GM13976 (cell line): ENCODE measurements at places on chromosomes 4 and X.
A peak's percentile ranks its signal among the peaks of the same experiment; 100 is the strongest.

GRCh38 chr4:821631-822030, 4.3 kb downstream of the CPLX1 start:
- no peak for DNase-seq

- DNase-seq = no peak
These were observed 126.3 kb upstream of the EMCN start for GRCh38 chr4:100644150-100644549.

GRCh38 chr4:156976147-156976546, 4.5 kb upstream of the PDGFC start:
- no peak for DNase-seq

GRCh38 chr4:105677709-105678108, 30.8 kb downstream of the INTS12 start:
- DNase-seq = no peak

- peak; percentile 31 for DNase-seq
These were observed 112.4 kb upstream of the CXCL13 start for GRCh38 chr4:77493120-77493752.

GRCh38 chrX:136933611-136934145, 53.2 kb upstream of the RBMX start:
- no peak for DNase-seq

GRCh38 chrX:130728208-130728607, 174.8 kb downstream of the ENOX2 start:
- DNase-seq = no peak

- DNase-seq = peak; percentile 32
These were observed 622.1 kb downstream of the SPRY1 start for GRCh38 chr4:124018383-124019317.

DNA sequence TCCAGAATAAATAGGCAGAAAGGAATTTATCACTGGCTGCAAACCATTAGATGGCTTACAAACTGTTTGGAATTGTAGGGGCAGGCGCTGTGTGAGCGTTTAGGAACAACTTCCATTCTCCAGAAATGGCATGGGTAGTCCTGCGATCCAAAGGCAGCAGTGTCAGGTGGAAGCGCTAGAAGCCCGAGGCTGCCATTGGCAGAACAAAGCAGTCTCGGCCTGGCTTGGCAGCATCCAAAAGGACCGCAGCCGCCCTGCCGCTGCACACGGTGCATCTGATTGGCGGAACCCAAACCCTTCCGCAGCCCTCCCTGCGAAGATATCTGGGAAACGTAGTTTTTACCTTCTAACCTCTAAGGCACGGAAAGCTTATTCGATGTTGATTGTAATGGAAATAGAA, 23.6 kb upstream of the YTHDC1 start:
- peak; percentile 52 for DNase-seq

DNA sequence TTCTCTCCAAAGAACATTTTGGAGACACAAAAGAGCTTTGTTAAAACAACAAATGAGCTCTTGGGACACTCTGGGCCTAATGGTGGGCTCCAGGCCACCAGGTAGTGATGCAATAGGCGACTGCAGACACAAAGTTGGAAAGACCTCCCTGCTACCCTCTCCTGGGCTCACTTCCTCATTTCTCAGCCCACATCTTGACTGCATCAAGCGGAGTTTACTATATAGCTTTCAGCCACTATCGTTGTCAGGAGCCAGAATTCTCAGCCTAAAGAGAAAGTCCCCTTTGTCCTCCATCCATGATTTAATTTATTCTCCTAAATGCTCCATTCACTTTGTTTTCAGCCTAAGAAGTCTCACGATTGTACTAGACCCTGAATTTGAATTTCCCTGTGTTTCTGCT, 114.9 kb downstream of the EFHC2 start:
- DNase-seq = no peak

- no peak for DNase-seq
These were observed 99.2 kb upstream of the ARSJ start for GRCh38 chr4:114078636-114079035.

GRCh38 chrX:16278927-16279326, 111.6 kb downstream of the MAGEB17 start:
- no peak for DNase-seq

DNA sequence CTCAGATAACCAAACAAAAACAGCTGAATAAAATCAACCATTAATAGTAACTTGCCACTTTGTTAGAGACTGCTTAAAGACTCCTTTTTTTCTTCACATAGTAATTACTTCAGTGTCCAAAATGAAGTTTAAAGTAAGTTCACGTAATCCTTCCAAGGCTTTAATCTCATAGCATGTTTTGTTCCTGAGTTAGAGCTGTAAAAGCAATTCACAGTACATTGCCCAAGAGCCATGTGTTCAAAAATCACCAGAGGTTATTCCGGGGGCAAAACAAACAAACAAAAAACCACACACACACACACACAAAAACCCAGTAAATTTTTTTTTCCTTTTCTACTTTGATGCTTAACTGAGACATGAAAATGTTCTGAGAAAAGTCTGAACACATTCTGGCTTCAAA, 6.1 kb downstream of the GPR82 start:
- no peak for DNase-seq

DNA sequence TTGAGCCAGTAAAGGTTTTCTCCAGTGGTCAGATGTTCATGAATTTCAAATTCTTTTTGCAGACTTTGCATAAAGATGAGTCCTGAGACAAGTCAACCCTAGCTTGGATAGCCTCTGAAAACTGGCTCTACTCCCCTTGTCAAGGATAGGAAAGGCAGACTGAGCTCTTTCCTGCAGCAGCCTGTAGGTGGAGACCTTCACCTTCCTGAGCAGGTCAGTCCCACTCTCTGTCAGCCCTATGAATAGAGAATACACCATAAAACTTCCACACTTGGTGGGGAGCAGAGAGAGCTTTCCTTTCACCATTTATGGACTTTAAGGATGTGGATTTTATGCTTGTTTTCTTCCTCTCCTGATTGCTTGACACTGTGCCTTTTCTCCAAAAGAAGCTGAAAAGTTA, 41.9 kb downstream of the PCDH19 start:
- peak; percentile 11 for DNase-seq

DNA sequence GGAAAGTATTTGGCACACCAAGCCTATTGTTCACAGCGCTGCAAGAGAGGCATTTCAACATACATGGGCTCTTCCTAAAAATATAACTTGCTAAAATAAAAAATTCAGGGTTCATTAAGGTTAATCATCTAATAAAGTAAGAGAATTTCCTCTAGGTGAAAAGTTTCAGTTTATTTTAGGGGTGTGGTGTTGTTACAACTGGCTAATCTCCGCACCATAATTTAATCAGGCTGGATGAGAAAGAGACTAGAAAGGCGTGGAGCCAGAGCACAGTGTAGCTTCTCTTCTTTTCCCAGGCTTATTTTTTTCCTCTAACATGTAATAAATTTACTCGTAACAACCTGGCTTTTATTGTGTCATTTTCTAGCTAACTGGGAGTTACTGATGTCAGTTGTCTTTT, 47.9 kb downstream of the FHL1 start:
- no peak for DNase-seq

DNA sequence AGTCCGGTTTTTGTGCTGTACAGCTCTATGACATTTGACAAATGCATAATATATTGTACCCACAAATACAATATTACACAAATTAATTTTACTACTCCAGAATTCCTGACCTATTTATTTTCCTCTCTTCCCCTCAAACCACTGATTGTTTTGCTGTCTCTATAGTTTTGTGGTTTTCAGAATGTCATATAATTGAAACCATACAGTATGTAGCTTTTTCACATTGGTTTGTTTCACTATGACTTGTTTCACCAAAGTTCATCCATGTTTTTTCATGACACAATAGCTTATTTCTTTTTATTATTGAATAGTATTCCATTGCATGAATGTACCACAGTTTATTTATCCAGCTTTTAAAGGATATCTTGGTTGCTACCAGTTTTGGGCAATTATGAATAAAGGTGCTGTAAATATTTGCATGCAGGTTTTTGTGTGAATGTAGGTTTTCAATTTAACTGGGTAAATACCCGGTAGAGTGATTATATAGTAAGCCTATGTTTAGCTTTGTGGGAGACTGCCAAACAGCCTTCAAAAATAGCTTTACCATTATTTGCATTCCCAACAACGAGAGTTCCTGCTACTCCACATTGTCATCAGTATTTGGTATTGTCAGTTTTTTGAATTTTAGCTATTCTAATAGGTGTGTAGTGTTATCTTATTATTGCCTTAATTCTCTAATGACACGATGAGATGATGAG, 25.9 kb downstream of the RNF175 start:
- no peak for DNase-seq

DNA sequence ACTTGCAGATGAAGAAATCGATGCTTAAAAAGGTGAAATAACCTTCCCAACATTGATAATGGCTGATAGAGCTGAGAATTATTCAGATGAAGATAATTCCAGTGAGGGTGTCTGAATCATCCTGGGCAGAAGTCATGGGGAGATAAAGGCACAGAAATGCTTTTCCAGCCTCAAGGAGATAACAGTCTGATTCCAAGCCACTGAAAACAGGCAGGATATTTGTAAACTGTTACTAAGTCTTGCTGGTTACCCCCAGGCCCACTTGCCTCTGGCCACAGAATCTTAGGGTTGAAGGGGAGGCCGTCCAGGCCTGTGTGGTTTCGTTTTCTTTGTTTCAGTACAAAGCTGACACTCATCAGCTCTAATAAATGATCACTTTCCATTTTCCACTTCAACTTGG, 158.5 kb downstream of the SH3KBP1 start:
- DNase-seq = no peak

GRCh38 chrX:129959493-129959832, 23.0 kb upstream of the BCORL1 start:
- DNase-seq = no peak

DNA sequence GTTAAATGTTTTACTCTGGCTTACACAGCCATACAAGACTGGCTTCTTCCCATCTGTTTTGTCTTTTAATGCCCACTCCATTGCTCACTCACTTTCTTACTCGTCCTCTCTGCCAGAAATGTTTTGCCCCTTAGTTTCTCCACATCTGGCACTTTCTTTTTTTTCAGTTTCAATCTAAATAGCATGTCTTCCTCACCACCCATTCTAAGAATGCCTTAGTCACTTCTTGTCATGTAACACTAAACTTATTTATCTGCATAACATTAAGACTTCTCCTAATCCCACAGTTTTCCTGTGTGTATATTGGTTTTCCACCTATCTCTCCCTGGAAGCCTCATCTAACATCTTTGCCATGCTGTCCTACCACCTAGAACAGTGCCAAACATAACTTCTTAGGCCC, 119.3 kb downstream of the ADAMTS3 start:
- no peak for DNase-seq

GRCh38 chr4:185115827-185116232, 27.2 kb upstream of the SLC25A4 start:
- DNase-seq = no peak

- no peak for DNase-seq
These were observed 35.0 kb downstream of the RFC1 start for GRCh38 chr4:39331191-39331590.

GRCh38 chr4:114593526-114593925, 5.1 kb upstream of the UGT8 start:
- DNase-seq = no peak

DNA sequence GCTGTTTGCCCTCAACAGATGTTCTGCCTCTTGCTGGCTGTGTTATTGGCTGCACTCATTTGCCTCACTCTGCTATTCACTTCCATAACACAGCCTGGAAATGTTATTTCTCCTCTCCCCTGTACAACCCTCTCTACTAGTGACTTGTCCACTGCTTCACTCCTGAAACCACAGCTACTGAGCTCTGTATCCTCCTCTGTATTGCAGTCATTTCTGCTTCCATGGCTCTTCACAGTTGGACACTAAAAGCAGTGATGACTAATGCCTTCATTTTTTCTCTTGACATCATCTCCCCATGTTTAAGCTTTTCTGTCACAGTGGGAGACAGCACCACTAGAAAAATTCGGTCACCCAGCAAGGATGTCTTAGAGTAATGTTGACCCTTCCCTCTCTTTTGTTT, 123.0 kb upstream of the PPP1R2C start:
- no peak for DNase-seq

DNA sequence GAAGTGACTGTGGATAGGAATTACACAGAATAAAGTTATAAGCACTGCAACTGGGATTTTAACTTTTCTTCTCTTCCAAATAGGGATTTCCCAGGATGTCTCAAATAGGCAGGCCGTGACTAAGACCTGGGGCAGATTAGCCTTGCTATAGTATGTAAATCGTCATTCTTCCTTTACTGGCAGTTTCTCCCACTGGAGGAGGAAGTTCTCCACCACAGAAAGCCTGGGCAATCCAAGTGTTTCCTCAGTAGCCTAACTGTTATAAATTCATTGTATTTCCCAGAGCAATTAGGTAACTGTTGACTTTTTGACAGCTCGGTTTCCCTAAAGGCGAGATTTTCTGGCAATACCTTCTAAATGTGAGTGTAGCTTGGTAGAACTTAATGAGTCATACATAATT, at the start of gene TNIP3:
Gene TNIP3, minus strand, starts transcription at position 31 of the 400 bp plus-strand sequence. CDS start 196 bp downstream, outside the sequence.
- no peak for DNase-seq

GRCh38 chr4:117793845-117794480, 240.3 kb upstream of the NDST3 start:
- no peak for DNase-seq

GRCh38 chr4:133379681-133380438, 230.8 kb downstream of the PCDH10 start:
- DNase-seq = no peak

- DNase-seq = no peak
These were observed 92.0 kb downstream of the GUCY2F start for GRCh38 chrX:109389917-109390316.

- no peak for DNase-seq
These were observed 205.9 kb downstream of the RAPGEF2 start for GRCh38 chr4:159308566-159309340.

GRCh38 chrX:128156204-128156603, 104.0 kb upstream of the ACTRT1 start:
- no peak for DNase-seq

- DNase-seq = no peak
These were observed 1546.6 kb upstream of the TENM3 start for GRCh38 chr4:180696460-180697092.

DNA sequence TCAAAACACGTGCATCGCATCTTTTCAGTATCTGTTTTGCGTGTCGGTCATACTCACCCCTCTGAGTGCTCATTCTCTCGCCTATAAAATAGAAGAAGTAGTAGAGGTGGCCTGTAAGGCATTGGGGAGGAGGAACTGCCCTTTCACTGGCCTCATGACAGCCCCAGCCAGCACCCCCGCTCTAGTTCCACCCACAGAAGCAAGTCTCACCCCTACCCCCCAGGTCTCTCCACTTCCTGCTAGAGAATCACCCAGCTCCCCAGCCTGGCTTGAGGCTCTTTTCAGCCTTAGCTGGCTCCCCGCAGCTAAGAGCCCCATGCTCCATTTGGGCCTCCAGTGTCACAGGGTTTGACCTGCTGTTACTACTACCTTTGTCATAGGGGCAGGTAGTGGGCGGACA, 11.8 kb downstream of the HDAC6 start:
- no peak for DNase-seq

DNA sequence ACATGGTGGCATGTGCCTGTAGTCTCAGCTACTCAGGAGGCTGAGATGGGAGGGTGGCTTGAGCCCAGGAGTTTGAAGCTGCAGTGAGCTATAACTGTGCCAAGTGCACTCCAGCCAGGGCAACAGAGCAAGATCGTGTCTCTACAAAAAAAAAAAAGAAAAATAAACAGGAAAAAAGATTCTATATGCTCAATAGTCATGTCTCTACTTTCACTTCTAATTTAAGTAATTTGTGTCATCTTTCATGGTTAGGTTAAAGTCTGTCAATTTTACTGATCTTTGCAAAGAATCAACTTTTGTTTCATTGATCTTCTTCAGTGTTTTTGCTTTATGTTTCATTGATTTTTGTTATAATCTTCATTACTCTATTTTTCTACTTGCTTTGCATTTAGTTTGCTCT, 106.2 kb upstream of the MAB21L2 start:
- DNase-seq = no peak
